ENCODE measurements at places on chromosomes 7 and 10. TPM values are rescaled to one million over a fixed set of nuclear protein-coding genes. Genes with fewer than 3 reads are reported as not detected.

Gene POU6F2
- total RNA-seq: not detected

Gene ADK
- 29.3 TPM for total RNA-seq

GRCh38 chr10:61937631-61938351, 36.3 kb downstream of the ARID5B start:
- no peak for DNase-seq

DNA sequence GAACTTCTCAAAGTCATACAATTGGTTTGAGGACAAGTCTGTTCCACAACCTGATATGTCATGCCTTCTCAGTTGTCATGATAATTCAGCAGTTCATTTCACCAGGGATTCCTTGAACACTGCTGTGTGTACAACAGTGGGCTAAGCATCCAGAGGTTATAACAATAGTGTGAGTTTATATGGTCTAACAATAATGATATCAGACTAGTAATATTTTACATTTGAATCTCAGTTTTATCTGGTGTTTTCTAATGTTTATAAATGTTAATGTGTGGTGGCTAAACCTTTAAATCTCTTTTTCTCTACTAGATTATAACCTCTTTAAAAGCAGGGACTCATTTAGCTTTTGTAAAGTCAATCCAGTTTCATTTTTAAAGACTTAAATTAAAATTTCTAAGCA, 48.7 kb downstream of the BTRC start:
- DNase-seq: no peak

- no peak for DNase-seq
These were observed 93.2 kb downstream of the ADK start for GRCh38 chr10:74244097-74244685.

DNA sequence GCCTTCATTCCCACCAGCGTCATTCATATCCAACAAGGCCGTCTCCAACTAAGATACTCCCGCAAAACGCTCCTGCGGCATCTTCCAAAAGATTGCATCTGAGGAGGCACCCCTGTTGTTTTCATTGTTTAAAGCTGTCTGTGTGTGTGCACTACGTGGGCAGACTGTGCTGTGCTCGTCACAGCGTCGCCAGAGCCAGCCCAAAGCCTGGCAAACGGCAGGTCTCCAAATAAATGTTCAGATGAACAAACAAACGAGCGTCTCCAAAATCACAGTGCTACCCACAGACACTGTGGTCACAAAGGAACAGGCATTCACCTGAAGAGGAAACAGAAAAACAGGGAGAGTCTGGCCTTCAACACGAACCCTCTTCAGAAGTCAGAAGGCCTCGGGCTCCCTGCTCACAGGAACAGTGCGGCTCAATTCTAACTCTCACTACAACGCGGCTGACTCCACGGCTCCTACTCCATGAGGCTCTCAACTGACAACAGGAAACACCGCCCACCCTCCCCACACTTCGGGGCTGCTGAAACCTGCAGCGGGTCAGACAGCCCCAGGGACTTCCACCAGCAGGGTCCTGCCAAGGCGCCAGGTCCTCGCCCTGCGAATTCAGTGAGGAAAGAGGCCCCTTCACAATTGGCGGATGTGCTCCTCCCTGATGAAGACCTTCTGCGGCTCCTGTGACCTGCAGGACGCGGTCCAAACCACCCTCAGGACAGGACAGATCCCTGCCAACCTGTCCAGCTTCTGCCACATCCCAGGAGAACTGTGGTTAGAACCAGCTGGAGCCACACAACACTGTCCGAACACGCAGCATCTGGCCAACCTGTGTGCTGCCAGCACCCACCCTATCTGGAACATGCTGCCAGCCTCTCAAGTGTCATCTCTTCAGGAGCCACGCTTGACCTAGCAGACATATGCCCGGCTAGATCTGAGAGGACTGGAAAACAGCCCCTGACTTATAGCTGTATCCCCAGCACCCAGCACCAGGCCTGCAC, 36.1 kb downstream of the MAD1L1 start:
- DNase-seq: no peak

- DNase-seq: no peak
These were observed 312.3 kb downstream of the REEP3 start for GRCh38 chr10:63833411-63834060.

DNA sequence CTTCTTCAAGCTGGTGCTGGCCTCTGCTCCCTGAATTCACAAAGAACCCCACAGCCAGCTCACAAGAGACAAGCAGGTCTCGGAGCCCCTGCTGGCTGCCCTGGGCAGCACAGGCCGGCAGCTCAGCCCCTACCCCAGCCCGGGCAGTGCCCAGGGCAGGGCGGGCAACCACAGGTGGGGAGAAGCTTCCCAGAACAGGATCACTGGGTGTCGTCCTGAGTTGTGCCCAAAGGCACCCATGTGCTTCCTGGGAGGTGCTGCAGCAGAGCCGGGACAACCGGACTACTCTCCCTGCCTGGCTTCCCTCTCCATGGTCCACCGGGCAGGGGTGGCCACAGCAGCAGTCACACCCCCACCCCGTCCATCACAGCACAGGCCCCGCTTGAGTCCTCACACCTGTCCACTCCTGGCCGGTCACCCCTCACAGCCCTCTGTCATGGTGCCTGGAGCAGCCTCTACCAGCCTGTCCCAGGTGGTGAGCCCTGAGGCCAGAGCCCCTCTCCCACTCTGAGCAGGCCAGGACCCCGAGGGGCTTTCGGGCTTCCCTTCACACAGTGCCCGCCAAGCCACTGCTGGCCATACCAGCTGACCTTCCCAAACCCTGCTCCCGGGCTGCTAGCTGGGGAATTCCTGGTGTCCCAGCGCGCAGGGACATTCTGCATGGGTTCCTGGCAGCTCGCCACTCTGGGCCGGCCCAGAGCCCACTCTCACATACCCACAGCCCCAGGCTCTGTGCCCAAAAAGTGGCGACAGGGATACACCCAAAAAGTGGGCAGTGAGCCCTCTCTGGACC, 3.1 kb downstream of the RASGEF1A start:
- peak; percentile 17 for DNase-seq

GRCh38 chr10:12418000-12418399, 68.7 kb downstream of the CAMK1D start:
- DNase-seq: no peak

Data from activated CD4-positive, alpha-beta memory T cell treated with anti-CD3 and anti-CD28 coated beads, Interleukin-2, amount 10 ng/mL, durations not matched to agents 7 days and 5 days (primary cell).